NCI-H1105 treated with DMSO at 0.1 percent for 48 hours (cell line): ENCODE measurements at places on chromosomes 3 and 15.

DNA sequence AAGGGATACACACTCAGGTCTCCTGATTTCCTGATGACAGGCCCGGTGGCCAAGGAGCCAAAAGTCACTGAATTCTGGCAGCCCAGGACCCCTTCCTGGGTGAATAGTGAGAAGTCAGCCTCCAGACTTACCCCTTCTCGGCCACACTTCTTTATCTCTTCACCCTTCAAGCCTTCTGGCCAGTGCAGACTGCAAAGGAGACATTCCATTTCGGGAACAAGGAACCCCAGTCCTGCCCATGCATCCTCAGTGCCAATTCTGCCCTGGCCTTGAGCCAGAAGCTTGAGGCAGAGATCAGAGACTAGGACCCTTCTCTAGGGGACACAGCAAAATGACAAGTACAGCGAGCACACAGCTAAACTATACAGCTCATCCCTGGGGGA is 28.8 kb downstream of the GRAMD2A start:
- DNase-seq: no peak

GRCh38 chr3:108234387-108234957 is 12.2 kb upstream of the IFT57 start:
- DNase-seq: no peak

- no peak for DNase-seq
Observed at GRCh38 chr3:49877716-49878115, 8.0 kb upstream of the CAMKV start.

DNA sequence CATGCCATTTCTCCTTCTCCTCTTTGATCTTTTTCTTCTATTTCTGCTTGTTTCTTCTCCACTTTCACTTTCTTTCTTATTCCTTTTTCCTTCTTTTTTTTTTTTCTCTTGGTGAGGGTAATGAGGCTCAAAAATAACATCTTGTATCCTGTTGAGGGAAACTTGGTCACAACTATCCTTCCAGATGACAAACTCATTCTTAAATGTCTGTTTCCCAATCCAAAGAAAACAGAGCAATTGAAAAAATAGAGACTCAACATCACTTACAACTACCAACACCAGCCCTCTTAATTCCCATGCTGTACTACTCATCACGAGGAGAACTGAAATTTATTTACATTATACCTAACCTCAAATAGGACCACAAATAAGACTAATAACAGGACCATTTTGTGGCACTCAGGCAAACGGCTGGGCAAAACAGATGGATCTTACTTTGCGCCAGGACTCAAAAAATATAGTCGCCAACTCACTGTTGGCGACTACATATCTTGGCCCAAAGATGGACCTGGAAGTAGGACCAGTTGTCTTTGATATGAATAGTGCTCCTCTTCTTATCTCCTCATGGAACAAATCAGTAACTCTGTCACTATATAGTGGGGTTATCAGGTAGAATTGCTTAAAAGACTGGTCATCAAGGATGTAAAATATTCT is 343.9 kb downstream of the ZBTB20 start:
- no peak for DNase-seq

DNA sequence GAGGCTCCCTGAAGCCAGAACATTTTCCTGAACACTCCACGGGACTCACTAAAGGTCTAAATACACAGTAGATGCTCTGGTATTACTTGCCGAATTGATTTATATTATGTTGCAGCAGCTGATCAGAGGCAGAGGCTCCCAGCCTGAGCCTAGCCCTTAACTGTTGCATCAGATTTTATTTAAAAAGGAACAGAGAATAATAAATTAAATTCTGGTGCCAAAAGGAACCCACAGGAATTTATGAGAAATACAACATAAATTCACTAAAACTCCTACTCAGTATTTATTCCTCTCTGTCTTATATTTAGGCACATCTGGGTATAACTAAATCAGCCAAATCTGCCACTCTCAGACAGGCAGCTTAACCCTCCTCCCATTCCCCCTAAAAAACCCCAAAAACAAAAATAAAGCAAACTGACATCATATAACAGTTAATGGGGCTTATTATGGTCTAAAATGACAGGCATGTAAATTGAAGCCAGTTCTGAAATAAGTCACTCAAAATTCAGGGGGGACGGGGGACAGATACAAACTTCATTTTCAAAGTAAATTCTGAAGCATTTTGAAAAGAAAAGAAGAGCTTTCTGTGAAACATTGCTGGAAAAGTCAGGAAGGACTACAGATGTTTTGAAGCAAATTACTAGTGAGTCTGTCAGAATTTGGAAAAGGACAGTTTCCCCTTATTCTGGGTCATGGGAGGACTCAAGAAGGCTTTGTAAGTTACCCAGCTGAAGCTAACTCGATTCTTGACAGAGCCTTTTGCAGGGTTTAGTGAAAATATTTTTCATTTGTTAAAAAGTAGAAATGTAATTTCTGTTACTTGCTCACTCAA is 53.8 kb upstream of the CORO2B start:
- no peak for DNase-seq

DNA sequence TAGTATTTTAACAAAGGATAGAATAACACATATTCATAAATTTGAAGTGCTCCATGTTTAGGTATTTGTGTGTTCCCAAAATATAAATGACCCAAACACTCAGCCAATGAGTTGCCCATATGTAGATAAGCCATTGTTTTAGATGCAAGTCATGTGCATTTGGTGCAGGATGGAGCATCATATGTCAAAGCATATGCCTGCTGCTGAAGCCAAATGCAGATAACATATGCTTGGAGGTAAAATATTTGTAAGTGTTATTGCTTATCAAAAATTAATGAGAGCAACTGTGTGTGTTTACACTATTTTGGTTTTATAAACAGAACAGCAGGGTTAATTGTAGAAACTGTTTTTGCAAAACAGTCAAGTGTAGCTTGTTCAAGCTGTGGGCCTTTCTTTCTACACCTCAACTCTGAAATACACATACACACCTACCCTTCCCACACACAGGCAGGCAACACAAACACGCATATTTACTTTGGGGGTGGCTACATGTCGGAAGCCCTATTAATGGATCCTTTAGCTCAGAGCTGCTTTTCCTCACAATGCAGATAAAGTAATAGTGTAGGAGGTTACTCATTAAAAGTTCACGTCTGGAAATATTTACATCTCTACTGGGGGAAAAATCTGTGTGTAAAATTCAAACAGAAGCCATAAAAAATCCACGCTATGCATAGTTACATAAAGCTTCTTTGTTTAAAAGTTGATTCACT is 521.4 kb downstream of the ZNF385D start:
- DNase-seq: no peak

- DNase-seq: no peak
Observed at GRCh38 chr3:71128961-71129360, 454.6 kb downstream of the FOXP1 start.

GRCh38 chr3:45583021-45583851 is 11.3 kb upstream of the LIMD1 start:
- no peak for DNase-seq

GRCh38 chr15:34620814-34621213 is 37.4 kb upstream of the GOLGA8B start:
- no peak for DNase-seq

- no peak for DNase-seq
Observed at GRCh38 chr3:50617096-50617791, at the start of gene MAPKAPK3. TSS of gene MAPKAPK3 (plus strand) at chr3:50617151. CDS start at chr3:50617566, 415 bp downstream.

DNA sequence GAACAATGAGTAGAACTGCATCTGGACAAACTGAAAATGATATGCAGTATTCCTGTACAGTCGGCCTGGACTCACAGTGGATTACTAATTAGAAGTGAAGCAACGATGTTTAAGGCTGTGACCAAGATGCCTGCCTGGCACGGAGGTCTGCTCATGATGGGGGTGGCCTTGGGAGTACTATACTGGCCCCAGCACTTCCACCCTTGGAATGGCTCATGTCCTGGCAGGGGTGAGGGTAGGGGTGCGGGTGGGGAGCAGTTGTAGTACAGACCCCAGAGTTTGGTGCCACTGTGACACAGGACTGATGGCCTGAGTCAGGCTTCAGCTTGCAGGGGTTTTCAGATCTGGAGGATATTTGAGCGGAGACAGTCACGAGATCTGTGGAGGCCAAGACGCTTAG is 55.1 kb upstream of the ICE2 start:
- no peak for DNase-seq

- DNase-seq: peak; percentile 9
Observed at GRCh38 chr15:67777773-67778172, 47.5 kb upstream of the SKOR1 start.

- DNase-seq: no peak
Observed at GRCh38 chr3:194833114-194833910, 147.6 kb downstream of the FAM43A start.

DNA sequence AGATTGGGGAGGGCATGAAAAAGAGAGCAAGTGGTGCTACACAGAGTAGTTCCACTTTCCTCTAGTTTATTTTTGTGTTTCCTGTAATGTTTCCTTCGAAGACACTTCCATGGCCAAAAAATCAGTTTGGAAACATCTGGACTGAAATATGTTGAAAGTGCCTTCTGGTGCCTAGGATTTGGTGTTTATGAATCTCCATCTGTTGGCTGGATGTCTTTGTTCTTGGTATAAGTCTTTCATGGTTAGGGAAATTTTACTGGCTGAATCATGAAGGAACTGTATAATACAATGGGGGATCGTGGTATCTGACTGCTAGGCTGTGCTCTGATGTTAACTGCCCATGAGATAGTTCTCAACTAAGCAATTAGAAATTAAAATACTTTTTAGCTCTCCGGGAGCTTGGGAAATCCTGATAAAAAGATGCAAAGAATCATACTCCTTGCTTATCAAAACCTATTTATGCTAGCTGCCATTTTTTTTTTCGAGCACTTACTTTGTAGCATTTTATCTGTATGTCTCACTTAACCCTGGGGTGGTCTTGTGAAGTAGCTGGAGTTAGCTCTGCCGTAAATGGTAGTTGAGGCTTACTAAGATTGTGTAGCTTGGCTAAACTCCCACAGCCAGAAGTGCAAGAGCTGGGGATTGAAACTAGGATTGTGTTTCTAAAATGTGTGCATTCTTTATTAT is 21.9 kb downstream of the AKAP13 start:
- DNase-seq: no peak

DNA sequence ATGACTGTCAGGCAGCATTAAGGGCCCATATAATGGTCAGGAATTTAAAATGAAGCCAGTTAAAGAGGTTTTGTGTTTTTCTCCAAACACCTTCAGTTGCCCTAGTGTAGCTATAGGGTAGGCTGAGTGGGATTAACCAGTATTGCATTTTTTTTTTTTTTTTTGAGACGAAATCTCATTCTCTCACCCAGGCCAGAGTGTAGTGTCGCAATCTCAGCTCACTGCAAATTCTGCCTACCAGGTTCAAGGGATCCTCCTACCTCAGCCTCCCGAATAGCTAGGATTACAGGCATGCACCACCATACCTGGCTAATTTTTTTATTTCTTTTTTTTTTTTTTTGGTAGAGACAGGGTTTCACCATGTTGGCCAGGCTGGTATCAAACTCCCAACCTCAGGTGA is 7.0 kb downstream of the CLASP2 start:
- DNase-seq: no peak

DNA sequence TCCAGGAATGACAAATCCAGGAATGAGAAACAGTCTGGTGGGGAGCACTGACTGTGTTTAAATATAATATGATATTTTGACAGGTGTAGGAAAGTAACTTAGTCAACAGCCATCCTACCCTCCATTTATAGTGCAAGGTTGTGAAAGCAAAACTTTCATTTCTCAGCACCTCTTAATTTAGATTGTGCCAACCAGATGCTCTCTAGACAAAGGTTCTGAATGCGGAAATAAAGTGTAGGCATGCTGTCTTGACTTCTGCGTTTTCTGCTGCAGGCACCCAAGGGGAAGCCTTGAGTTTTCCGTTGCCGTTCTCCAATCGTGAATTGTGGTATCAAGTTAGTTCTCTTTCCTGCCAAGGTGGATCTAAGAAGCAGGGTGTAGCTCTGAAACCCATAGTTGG is 261.9 kb upstream of the SUCLG2 start:
- DNase-seq: no peak

DNA sequence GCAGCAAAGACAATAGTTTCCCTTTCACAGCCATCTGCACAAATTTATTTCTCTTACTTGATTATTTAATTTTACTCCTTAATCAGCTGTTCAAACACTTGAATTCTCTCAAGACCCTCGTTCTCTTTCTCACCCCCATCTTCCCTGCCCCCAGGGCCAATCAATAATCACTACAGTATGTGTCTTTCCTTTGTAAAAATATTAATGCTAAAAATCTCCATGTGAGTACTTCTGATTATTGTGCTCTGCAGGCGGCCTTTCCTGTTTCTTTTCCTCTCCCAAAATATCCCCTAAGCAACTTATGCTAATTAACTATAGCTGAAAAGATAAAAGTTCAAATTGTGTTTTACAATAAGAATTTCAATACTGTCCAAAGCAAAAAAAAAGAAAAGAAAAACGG is 617.0 kb upstream of the CBLB start:
- DNase-seq: peak; percentile 96

DNA sequence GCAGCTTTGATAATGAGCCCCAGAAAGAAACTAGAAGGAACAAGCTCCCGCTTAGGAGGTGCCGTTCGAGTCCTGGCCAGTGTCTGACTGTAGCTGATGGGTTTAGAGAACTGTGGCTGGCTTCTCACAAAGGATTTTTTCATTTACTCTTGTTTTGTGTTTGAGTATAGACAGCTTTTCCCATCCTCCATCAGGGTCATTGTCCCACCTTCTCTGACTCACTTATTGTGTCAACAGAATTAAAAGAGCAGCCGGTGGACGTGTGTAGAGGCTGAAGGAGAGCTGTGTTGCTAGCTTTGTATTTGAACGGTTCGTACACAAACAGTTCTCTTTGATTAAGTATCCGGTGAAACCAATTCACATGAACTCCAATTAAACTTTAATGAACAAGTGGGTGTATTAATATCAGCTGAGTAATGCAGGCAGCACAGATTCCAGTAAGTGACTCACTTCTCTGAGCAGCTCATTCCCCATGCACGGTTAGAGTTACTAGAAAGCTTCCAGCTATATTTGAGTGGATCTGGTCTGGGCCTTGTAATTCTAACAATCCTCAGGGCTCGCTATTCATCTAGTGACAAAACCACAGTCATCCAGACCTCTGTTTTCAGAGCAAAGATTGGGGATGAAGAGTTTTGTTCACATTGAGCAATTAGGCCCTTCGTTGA is 141.0 kb downstream of the LPP start:
- DNase-seq: peak; percentile 31

DNA sequence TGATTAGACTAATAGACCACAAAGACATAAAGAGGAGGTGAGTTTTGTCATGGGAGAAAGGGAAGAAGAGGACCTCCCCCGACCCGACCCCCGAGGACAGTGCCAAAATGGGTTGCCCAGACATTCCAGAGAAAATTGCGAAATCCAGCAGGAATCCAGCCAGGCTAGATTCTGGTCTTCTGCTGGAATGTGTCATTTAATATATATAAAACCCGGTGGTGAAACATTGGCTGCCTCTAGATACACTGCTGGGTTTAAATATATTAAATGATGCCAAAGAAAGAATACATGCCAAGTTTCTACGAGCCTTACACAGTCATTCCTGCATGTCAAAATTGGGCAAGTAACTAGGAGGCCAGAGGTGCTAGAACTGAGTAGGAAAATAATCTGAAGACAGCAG is 45.3 kb upstream of the SPESP1 start:
- DNase-seq: no peak

DNA sequence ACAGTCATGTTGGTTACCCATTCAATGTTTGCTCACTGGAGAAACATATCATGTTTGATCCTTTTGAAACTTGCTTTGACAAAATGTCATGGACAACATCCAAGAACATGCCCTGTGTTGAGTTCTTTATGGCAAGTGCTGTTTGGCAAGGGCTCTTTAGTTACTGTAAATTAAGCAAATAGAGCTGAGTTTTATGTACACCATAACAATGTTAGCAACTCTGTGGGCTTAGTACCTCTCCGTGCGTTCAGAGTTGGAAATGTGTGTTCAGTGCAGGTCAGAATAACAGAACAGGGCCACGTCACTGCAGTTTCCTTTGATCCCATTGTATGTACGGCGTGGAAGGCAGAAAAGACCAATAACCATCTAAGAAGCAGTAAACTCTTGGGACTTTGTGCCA is 132.5 kb downstream of the MYRIP start:
- DNase-seq: peak; percentile 36
